ENCODE measurements at places on chromosomes 3 and 15. TPM values are rescaled to one million over a fixed set of nuclear protein-coding genes. Genes with fewer than 3 reads are reported as not detected.

Gene PDHB
- 122 TPM for total RNA-seq

Gene CMTM6
- total RNA-seq, result 107 TPM

Gene FILIP1L
- 15.8 TPM for total RNA-seq

Gene TRIM42
- not detected for total RNA-seq

Measured in uterine smooth muscle cell (primary cell).